Dermis microvascular lymphatic vessel endothelial cell (primary cell): ENCODE measurements at places on chromosomes 13 and 19. TPM values are rescaled to one million over a fixed set of nuclear protein-coding genes. Genes with fewer than 3 reads are reported as not detected.
A peak's percentile ranks its signal among the peaks of the same experiment; 100 is the strongest.

DNA sequence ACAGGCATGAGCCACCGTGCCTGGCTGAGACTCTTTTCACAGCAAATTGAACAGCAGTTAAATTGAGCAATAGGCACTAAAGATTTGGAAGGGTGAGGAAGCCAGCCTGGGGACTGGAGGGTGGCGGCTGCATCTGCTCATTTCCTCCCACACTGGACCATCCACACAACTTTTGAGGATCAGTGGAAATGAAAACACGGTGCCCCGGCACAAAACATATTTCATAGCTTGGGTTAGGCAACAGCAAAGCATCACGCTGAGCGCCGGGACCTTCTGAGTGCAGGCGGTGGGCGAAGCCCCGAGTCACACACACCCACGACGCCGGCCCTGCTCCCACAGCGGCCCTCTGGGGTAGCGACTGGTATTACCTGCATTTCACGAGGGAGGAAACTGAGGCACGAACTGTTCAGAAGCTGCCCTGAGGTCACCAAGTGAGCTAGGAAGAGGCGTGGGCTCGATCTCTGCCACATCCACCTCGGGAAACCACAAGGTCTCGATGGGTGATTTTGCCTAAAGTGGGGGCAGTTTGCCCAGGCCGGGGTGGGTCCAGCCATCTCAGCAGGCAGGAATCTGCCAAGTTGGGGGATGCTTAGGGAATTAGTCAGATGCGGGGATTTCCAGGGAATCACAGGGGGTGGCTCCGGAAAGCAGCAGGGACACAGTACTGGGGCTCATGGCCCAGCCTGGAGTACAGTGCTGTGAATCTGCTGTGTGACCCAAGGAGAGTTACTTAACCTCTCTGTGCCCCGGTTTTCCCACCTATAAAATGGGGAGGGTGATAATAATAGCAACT is 3.5 kb upstream of the SBNO2 start:
- peak; percentile 88 for DNase-seq

Gene NLRP9
- total RNA-seq = not detected in 2 replicates

GRCh38 chr13:49690133-49690994 is 922 bp downstream of the EBPL start:
- DNase-seq = peak; percentile 44

Gene MUC16
- total RNA-seq = not detected in 2 replicates

Gene UBL5
- 158 and 223 TPM in 2 replicates for total RNA-seq
